Ovary (tissue), 10 donors: ENCODE measurements at places on chromosomes 11 and 22. TPM values are rescaled to one million over a fixed set of nuclear protein-coding genes. Genes with fewer than 3 reads are reported as not detected.

GRCh38 chr22:24954856-24955255 is 2.3 kb downstream of the KIAA1671 start:
- DNase-seq, result no peak

DNA sequence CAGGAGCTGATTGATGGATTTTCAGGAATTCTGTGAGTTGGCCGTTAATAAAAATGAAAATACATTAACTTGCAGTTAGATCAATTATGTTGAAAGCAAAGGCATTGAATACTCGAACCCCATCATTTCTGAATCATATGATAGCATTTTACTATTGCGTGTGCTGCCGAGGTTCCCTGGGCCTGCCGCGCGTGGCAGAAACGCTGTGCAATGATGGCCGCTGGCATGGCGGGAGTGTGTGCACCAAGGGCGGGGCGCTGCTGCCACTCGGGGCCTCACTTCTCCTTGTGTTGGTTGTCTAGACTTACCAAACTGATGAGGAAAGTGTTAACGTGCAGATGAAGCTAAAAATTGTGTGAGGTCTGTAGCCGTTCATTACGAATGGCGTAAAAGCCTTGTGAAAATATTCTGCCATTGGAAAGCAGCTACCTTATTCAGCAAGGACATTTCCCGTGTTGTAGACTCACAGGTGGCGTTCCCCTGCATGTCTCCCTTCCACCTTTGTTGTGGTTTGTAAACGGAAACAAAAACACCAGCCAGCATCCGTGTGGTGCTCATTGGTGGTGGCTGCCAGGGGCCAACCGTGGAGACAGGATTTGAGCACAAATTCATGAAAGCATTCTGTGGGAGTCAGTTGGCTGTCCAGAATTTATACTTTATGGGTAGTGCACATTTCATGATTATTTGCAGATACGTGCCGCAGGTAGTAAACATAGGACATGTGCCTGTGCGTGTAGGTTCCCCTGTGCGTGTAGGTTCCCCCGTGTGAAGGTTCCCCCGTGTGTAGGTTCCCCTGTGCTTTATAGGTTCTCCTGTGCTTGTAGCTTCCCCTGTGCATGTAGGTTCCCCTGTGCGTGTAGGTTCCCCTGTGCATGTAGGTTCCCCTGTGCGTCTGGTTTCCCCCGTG is 5.9 kb upstream of the GRAMD4 start:
- DNase-seq, result no peak

DNA sequence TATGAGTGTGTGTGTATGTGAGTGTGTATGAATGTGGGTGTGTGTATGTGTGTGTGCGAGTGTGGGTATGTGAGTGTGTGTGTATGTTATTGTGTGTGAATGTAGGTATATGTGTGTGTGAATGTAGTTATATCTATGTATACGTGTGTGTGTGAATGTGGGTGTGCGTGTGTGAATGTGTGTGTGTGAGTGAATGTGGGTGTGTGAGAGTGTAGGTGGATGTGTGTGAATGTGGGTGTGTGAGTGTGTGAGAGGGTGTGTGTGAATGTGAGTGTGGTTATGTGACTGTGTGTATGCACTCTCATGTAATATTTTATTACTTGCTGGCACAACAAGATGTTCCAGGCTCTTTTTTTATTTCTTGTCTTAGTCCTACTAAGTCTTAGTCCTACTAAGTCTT is 513.4 kb upstream of the B3GAT1 start:
- DNase-seq, result no peak

Gene SERPING1
- total RNA-seq, result 692 TPM

- DNase-seq, result no peak
Measured at GRCh38 chr22:22935056-22935545, 47.5 kb downstream of the IGLL5 start.

- DNase-seq, result no peak
Measured at GRCh38 chr11:71214553-71215424, 37.6 kb downstream of the SHANK2 start.

DNA sequence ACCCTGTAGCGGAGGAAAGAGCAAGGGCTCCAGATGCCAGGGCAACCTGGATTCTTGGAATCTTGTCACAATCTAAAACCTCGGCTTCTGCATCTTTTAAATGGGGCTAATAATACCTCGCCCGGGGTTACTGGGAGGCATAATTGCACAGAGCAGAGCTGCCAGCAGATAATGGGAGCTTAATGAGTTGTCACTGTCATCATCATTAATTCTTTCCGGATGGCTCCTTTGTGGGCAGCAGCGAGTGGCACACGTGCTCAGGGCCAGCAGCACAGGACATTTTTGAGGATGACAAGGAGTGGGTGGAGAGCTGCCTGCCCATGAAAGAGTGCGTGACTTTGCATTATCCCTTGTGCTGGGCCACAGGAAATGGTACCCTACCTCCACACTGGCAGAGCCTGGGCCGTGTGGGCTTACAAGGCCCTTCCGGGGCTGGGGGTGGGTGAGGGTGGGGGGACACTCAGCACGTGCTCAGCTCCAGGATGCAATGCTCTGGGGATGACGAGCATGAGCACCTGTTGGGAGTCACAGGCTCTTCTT is 5.7 kb downstream of the PDGFB start:
- no peak for DNase-seq

DNA sequence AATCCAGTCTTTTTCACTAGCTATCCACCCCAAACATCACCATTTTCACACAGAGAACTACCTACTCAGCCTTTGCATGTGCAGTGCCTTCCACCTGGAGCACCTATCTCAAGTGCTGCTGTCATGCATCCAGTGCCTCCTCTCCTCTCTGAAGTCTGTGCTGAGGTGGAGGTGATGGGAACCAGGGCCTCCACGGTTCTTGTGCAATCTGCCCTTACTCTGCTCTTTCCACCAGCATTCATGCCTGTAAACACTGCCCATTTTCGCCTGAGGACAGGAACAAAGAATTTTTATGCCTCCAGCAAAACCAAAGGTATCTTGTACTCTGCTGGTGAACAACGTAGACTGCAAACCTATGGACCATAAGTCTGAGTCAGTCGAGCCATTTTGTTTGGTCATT is 27.0 kb downstream of the PITPNB start:
- DNase-seq, result no peak

- no peak for DNase-seq
Measured at GRCh38 chr22:17112491-17113042, 8.6 kb downstream of the TMEM121B start.

- DNase-seq, result peak; percentile 88
Measured at GRCh38 chr11:119340335-119341221, at the start of gene C1QTNF5. C1QTNF5 (minus strand) TSS chr11:119340883; CDS start chr11:119340397, 486 bp downstream.

- no peak for DNase-seq
Measured at GRCh38 chr22:34798605-34799004, 267.4 kb upstream of the ISX start.

DNA sequence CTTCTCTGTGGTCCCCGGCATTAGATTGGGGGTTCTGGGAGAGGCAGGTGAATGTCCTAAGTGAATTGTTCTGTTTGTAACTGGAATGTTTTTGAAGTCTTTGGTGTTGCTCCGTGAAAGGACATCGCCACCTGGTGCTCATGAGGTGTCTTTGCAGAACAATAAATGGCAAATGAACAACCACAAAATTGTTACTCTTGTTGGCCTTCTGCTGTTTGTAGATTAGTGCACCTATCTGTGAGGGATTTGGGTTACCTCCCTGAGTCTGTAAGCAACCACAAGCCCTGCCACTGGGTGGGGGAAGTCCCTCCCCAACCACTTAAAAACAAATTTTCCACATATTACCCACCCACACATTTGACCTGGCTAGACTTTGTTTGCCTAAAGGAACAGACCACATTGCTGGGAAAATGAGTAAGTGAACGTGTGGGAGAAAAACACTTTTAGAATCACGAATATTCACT is 4.7 kb downstream of the MPEG1 start:
- DNase-seq, result peak; percentile 63

- DNase-seq, result peak; percentile 70
Measured at GRCh38 chr22:27397954-27398342, 403.6 kb downstream of the MN1 start.

DNA sequence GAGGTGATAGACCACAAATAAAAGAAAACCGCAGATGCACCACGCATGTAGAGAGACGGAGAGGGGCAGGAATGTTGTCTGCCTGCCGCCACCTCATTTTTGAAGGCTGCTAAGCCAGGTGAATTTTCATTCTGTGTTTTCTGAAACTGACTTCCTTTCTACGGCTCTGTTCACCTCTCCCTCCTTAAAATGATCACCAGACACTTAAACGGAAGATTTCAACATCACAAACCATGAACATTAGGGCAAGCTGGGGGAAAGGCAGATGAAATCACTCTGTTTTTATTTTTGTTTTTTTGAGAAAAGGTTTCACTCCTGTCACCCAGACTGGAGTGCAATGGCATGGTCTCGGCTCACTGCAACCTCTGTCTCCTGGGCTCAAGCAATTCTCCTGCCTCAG is 232.4 kb downstream of the MIAT start:
- DNase-seq, result no peak

DNA sequence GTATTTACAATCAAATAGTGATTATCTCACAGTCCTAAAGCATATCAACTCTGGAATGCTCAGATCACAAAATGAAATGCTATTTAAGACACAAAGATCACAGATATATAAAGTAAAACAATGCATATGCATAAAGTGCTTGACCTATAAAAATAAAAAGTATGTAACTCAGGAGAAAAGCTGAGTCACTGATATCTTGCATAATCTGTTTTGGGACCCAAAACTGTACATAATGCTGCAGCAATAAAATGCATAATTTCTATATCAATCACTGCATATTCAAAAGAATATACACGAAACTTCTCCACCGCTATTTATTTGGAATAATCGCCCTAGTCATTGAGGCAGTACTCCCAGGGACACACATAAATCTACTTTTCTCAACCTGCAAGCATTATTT is 34.9 kb upstream of the GRIA4 start:
- no peak for DNase-seq

Gene MMP12
- not detected for total RNA-seq

Gene CARNS1
- total RNA-seq, result 0.62 TPM
